ENCODE measurements at places on chromosomes 2 and 18. TPM values are rescaled to one million over a fixed set of nuclear protein-coding genes. Genes with fewer than 3 reads are reported as not detected.

Gene COL4A4
- total RNA-seq = not detected

Gene CABLES1
- 3.8 TPM for total RNA-seq

DNA sequence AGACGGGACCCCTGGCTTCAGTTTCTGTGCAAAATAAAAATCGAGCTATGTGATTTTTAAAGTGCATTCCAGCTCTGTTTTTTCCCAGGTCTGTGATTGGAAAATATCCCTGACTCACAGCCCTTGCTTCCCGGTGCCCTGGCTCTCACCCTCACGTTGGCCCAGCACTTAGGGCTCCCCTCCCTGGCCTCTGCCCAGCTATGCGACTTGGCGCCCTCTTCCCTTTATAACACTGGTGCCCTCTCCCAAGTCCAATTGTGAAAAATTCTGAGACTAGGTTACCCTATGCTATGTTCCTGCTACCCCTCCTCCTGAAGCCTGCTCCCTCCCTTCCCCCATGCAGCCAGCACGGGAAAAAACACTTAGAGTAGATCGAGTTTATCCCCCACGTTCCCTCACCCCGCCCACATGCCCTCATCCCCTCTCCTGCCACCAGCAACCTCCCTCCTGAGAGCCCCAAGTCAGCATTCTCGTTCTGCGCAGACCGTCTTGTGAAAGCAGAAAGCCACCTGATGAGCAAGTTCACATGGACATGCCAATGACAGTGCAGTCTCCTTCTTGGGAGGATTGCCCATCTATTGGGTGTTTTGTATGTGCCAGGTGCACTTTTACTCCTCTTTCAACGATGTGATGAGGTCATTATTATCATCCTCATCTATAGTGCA, 228.8 kb downstream of the VAPA start:
- H3K27ac ChIP-seq = no peak overlapping the region
- no peak for DNase-seq
- H3K4me1 ChIP-seq = peaks cover 3% of the 10 kb centered on the region
- no peak overlapping the region for H3K4me3 ChIP-seq

DNA sequence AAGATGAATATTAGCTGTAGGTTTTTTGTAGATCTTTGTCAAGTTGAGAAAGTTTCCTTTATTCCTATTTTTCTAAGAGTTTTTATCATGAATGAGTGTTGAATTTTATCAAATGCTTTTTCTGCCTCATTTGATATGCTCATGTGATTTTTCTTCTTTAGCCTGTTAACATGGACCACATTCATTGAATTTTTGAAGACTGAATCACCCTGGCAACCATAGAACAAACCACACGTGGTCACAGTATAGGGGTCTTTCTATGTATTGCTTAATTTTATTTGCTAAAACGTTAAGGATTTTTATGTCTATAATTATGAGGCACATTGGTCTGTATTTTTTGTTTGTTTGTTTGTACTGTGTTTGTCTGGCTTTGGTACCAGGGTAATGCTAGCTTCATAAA, 201.7 kb upstream of the CWC22 start:
- no peaks in the 10 kb centered on the region for H3K27me3 ChIP-seq
- DNase-seq = no peak
- H3K36me3 ChIP-seq = no peaks in the 10 kb centered on the region
- no peak overlapping the region for H3K27ac ChIP-seq

DNA sequence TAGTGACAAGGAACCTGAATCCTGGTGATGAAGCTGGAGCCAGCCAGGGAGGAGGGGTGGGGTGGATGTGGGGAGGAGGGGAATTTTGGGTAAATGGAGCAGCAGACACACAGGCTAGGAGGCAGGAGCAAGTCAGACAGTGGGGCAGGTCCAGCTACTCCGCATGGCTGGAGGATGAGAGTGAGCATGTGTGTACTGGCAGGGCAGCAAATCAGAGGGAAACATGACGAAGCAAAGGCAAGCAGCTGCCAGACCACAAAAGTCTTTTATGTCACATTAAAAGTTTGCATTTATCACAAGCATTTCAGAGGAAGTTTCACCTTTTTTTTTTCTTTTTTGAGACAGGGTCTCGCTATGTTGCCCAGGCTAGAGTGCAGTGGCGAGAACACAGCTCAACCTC, 11.9 kb upstream of the KIDINS220 start:
- no peak for DNase-seq
- peaks cover 23% of the 10 kb centered on the region for H3K27me3 ChIP-seq
- no peak overlapping the region for H3K4me3 ChIP-seq
- H3K27ac ChIP-seq = no peak overlapping the region
- no peaks in the 10 kb centered on the region for H3K36me3 ChIP-seq
- H3K4me1 ChIP-seq = no peaks in the 10 kb centered on the region
